CMK (cell line): ENCODE measurements at places on chromosomes 5 and 9.

- DNase-seq = no peak
These were observed 14.4 kb upstream of the CDC20B start for GRCh38 chr5:55187370-55187769.

GRCh38 chr9:127637322-127637847, 25.3 kb downstream of the STXBP1 start:
- DNase-seq = no peak

- DNase-seq = no peak
These were observed 34.7 kb downstream of the C9orf152 start for GRCh38 chr9:110173322-110173642.

DNA sequence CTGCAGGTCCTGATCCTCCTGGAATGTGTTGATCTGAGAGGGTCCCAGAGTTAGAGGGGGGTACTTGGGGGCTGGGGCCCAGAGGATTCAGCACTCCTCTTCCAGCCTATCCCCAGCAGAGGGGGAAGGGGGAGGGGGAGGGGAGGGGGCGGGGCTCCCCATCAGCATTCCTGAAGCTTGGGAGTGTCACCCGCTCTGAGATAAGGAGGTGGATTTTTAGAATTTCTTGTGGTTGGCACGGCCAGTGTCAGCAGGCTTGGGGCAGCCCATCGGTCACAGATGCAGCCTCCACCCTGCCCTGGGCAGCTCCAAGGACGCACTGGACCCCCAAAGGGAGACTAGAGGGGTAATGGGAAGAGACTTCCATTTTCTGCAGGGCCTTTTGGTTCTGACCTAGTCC, 5.3 kb downstream of the FGF18 start:
- no peak for DNase-seq

- no peak for DNase-seq
These were observed 7.3 kb downstream of the NRARP start for GRCh38 chr9:137294681-137295237.

DNA sequence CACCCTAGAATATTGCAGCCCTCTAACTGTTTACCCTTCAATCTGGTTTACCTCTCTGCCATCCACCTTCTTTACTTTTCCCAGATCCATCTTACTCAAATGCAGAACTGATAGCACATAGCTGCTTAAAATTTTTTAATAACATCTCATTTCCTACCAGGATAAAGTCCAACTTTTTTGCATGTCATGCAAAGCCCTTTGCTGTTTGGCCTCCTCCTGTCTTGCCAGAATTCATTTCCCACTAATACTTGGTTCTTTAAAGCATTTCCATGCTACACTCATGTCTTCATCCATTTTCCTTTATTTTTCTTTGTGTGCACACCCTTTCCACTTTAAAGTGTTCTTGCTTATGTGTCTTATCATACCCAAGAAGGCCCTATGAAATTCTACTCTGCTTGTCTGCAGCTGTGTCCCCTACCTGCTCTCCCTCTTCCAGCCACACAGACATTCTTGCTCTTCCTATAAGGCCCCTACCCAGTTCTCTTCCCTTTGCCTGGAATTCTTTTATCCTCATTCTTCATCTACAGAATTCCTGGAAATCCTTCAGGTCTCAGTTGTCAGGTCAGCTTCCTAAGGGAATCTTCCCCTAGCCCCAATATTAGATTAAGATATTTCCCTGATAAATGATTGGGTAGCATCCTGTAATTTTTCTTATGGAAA, 50.3 kb downstream of the TLE4 start:
- DNase-seq = no peak

DNA sequence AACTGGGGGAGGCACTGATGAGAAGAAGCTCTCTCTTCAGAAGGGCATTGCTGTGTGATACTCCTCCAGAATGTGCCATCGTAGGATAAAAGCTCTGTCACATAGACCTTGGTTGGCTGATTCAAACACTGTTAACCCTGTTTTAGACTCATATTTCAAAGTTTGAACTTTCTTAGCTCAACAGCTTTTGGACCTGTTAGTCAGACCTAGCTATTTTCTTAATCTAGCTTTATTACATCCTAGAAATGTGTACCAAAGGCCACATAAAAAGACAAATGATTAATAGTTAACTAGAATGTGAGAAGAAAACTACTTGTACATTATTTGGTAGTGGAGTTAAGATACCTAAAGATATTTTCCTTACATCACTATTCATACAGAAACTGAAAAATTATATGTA, 4.3 kb downstream of the RHOBTB3 start:
- DNase-seq = no peak

GRCh38 chr5:148623741-148624140, 30.6 kb downstream of the HTR4 start:
- no peak for DNase-seq

- no peak for DNase-seq
These were observed 3.3 kb upstream of the MAN1B1 start for GRCh38 chr9:137083394-137084004.

DNA sequence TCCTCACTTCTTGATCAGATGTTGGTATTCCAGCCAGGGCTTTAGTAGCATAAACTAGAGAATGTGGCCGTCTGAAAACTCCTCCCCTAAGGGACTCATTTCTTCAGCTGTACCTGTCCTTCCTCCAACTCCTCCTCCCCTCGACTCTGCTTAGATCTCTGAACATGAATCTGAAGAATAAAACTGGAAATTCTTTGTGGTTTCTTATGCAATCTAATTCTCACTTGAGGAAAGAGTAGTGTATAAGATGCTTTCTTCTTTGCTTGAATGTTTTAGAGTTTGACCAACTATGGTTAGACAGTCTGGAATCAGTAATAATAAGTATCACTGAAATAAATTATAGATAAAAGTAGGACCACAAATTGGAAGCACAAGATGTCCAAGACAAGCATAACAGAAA, 128.5 kb downstream of the LRRC70 start:
- DNase-seq = no peak

DNA sequence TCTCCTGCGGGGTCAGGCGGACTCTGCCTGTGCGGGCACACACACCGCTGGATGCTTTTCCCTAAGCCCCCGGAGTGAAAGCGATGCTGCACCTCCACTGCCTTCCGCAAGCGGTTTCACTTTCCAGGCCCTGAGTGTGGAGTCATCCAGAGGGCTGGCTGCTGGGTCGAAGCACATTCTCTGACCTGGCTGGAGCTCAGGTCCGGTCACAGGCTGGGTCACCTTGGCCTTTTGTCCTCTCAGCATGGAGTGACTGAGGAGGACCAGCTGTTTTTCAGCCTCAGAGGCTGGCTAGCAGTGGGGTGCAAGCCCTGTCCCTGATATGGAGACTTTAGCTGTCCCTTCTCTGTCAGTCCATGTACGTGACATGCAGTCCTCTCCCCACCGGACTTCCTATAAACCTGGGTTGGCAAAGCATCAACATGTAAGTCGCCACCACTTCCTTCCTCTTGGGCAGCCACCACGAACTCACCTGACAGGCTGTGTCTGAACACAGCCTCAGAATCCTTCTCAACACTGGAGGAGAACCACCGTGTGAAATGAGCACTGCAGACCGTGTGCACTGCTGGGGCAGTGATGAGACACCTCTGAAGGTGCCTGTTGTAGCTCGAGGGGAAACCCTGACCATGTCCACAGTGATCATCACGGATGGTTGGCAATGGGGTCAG, 51.3 kb downstream of the GADD45G start:
- no peak for DNase-seq

DNA sequence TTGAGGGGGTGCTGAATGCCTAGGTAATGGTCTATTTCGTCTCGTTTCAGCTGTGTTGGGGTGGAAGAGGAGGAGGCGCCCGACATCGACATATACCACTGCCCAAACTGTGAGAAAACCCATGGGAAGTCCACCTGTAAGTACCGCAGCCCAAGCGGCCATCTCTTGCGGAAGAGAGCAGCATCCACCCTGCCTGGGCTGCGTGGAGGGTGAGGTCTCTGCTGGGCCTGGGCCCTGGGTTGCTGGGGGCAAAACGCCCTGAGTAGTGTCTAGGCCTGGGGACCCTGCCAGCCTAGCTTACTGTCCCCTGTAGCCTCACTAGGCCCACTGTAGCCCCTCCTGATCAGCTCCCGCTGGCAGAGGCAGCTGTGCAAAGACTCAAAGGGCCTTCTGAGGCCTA, 53.5 kb downstream of the PHF2 start:
- DNase-seq = no peak

DNA sequence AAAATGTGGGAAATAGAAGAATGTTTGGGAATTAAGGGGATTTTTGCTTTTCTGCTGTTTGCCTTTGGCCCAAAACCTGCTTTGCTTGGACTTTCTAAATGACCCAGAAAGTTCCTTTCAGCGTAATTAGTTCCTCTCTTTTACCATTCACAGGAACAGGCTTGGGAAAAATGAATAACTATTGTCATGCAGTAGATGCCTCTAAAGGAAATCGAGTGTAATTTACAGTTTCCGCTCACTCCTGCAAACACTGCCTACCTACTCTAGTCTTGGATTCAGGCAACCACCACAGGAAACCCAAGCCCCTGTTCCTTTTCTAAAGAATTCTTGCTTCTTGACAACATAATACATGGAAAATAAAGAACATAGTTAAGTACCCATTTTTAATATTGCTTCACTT, 25.0 kb downstream of the TTC23L start:
- no peak for DNase-seq

DNA sequence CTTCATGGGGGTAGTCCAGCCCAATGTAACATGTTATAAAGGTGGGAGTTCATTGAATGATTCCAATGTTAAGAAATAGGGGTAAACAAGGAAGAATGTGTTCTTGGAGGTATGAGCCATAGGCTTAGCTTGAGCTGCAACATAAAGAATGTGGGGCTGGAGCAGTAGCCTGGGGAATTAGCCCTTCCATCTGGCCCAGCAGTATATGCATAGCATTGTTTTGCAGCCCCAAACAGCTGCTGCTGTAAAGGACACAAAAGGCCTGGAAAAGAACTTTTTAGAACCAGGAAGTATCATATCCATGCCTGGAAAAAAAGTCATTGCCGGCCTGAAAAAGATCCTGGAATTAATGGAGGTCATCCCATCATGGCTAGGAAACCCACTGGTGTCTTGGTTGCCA, 55.8 kb upstream of the SMARCA2 start:
- DNase-seq = no peak

GRCh38 chr5:152844713-152845112, 439.6 kb upstream of the NMUR2 start:
- DNase-seq = no peak

GRCh38 chr5:96741891-96742309, 65.8 kb downstream of the ERAP1 start:
- no peak for DNase-seq

DNA sequence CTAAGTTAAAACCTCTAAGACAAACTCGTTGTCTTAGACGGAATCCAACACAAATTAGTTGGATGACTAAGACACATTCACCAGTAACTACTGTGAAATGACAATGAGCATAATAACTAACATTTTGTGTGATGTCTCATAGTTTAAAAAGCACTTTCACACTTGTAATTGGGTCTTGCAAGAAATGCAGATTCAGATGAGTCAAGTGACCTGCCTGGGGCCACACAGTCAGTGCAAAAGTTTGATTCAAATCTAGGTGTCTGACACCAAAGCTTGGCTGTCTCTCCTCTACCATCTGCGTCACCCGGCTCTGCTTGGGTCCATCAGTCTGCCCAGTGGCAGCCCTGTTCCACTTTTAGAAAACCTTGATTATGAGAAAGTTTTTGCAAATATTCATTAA, 143.7 kb downstream of the TTLL11 start:
- no peak for DNase-seq

DNA sequence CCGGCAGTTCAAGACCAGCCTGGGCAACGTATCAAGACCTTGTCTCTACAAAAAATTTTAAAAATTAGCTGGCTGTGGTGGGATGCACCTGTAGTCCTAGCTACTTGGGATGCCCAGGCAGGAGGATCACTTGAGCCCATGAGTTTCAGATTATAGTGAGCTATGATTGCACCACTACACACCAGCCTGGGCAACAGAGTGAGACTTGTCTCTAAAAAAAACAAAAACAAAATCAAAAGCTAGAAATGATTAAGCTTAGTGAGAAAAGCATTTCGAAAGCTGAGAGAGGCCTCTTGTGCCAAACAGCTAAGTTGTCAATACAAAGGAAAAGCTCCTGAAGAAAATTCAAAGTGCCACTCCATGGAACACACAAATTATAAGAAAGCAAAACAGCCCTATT, 4.8 kb downstream of the FAM151B start:
- no peak for DNase-seq
